ENCODE measurements at places on chromosomes 16 and 17.

GRCh38 chr16:15972046-15972868 is 22.8 kb downstream of the ABCC1 start:
- peak; percentile 67 for DNase-seq

DNA sequence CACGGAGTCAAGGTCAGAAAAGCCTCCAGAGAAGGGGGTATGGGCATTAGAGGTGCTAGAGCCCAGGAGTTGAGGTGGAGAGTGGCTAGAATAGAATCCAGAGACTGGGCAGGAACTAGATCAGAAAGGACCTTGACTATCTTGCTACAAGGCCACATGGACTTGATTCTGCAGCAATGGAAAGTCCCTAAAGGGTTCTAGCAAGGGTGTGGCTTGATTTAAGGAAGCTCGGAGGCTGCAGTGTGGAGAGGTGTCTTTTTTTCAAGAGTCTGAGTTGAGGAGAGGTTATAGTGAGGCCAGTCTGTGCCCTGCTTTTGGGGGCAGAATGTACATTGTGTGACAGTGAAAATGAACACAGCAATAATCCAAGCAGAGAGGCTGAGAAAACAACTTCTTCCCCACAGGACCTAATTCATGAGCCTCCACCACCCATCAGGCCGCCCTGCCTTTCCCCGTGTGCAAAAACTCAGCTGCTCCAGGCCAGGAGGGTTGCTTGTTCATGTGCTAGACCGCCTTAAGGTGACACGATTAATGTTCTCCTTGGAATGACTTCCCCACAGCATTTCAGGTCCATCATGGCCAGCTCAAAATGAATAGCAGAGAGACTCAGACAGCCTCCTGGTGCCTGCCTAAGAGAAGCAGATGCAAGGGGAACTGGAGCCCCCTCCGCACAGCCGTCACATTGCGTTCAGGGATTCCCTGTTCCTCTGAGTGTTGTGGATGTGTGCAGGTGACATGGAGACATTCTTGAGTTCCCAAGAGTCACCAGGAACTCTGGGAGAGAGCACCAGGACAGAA is 8.7 kb upstream of the BEAN1 start:
- DNase-seq: no peak

DNA sequence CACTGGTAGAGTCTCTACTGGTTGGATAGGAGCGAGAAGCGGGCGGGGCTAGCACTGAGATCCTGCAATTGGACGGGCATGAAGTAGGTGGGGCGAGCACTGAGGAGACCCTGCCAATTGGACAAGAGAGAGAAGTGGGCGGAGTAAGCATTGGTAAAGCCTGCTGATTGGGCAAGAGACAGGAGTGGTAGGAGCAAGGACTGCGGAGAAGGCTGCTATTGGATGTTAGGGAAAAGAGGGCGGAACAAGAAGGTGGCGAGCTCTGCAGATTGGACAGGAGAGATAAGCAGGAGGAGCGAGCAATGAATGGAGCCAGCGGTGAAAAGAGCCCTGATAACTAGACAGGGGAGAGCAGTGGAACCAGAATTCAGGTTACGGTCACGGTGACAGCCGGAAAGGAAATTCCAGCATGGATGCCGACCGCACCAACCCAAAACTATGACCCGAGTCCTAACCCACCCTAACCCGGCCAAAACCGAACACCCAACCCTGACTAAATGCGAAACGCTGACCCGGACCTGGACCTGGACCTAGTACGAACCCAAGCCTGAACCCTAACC is 4.8 kb downstream of the SCGB1C2 start:
- DNase-seq: peak; percentile 9

GRCh38 chr16:66402166-66402565 is 24.9 kb upstream of the BEAN1 start:
- DNase-seq: no peak

GRCh38 chr17:82414548-82415281 is 3.4 kb upstream of the HEXD start:
- peak; percentile 50 for DNase-seq

DNA sequence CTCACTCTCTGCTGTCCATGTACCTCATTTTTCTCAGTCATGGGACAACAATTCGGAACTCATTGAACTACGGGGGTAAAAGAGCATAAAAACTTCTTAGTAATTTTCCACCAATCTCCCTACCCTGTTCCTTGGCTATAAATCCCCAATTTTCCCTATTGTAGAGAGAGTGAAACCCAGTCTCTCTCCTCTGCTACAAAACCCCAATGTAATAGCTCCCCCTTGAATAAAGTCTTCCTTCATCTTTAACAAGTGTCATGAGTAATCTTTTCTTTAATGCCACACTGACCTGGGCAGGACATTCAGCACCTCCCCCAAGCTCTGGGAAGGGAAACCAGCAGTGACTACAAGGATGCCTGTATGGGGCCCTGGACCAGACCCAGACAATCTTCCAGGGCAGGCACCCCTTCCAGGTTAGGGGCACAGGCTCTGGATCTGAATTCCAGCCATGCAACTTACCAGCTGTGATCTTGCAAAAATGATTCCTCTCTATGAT is 10.2 kb upstream of the EIF1 start:
- peak; percentile 9 for DNase-seq

DNA sequence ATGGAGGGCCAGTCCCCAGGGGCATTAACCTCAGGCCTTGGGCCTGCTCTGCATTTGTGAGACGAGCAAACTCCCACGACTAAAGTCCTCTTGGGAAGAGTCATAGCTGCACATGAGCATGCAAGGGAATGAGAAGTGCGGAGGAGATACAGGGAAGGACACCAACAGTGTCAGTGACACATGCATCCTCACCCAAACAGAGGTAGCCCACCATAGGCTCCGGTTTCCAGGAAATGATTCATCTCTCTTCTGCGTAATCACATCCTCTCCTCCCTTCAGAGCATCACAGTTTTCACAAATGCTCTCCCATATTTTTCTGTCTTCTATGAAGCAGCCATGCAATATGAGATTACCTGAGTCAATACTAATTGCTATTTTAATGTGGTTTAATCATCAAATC is 725.7 kb upstream of the GOT2 start:
- DNase-seq: peak; percentile 68

GRCh38 chr16:2026461-2027023 is at the start of gene NHERF2:
NHERF2 (plus strand) TSS chr16:2026902; CDS start chr16:2027006, 104 bp downstream.
- no peak for DNase-seq

DNA sequence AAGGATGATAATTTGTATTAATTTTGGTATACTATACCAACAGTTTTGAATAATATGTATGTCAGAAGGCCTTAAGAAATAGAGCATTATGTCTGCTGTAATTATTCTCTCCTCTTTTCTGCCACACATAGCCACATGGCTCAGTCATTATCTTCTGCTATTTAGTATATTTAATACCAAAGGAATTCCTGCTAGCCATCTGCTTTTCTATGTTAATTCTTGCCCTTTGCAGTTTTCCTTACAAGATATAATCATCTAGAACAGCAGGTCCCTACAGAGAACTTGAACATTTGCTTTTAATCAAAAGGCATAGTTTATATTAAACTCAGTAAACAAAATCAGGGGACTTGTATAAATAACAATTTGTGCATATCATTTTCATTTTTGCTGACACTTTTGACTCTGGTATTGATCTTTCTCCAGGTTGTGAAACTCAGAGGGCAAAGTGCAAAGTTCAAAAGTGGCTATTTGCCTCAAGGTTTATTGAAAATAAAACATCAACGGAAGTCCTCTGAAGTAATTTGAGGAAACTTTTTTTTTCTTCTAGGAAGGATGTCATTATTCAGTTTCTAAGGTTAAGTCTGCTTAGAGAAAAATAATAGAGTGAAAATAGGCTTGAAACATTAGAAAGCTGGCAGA is 702.0 kb downstream of the KCNJ2 start:
- no peak for DNase-seq

DNA sequence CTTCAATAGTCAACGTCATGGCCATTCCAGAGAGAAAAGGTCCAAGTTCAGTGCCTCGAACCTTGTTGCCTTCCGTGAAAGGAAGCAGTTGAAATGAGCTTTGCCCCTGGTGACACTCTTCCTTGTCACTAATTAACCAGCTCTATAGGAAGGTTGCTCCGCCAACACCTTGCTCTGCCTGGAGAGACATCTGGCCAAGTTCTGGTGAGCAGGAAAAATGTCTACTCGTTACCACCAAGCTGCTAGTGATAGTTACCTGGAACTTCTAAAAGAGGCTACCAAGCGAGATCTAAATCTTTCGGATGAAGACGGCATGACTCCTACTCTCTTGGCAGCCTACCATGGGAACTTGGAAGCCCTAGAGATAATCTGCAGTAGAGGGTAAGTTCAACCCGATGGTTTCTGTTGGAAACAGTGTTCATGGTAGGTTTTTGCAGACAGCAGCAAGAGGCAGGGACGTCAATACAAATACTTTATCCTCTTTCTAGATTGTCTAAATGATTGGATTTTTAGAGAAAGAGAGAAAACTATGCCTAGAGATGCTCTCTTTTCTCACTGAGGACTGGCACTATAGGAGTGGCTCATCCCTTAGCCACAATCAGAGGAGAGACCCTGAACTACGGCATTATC is at the start of gene ANKS4B:
Gene ANKS4B, plus strand, starts transcription at position 179 of the 630 bp plus-strand sequence. Its CDS starts 39 bp downstream, at position 218.
- no peak for DNase-seq

DNA sequence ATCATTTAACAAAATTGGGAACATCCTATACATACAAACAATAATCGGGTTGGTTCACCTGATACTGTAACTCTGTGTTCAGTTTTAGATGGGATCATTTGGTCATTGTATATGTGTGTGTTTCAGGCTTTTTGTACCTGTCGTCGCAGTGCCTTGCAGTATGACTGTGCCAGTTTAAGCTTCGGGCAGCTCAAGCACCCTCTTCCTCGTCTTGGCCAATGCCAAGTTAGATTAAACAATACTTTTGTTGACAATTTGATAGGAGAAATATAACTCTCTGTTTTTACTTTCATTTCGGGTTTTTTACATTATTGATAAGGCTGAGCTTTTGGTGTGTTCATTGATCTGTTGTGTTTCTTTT is 37.0 kb upstream of the ARHGAP17 start:
- DNase-seq: no peak

- no peak for DNase-seq
These were observed 2.4 kb downstream of the RHBDF2 start for GRCh38 chr17:76498876-76499251.

- peak; percentile 52 for DNase-seq
These were observed 75.8 kb upstream of the MED13 start for GRCh38 chr17:62140836-62141235.

GRCh38 chr17:38511150-38512108 is 83.2 kb downstream of the ARHGAP23 start:
- peak; percentile 71 for DNase-seq

- peak; percentile 88 for DNase-seq
These were observed 14.2 kb upstream of the HAPSTR1 start for GRCh38 chr16:9077091-9077809.

DNA sequence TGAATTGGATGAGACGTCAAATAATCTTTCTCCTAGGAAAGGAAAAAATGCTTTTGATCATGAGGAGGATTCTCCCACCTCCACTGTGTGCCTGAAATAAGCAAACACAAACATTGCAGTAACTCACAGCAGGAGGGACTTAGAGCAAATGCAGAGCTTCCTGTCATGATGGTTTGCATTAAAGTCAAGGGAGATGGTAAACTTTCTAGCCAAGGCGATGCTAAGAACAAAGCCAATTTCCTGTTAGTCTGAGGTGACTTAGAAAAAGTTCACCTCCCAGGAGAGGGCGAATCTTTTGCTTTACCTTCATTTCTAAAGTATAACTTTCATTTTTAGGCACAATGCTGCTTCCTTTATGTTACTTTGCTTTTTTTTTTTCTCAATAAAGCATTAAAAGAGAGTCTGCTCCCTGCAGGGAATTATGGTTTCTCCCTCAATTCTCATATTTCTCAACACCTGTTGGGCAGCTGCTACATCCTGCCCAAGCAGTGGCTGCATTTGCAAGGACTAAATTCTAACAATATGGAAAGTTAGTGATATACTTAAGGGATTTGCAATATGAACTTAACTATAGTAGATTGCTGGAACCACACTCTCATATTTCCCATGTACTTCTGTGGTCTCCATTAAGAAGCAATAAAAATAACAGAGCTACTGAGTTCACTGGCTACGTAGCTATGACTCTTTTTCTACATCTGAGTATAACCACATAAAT is 175.6 kb downstream of the PCTP start:
- no peak for DNase-seq
